ENCODE measurements at places on chromosomes 3 and 15.

GRCh38 chr3:125132815-125133214 lies 77.0 kb upstream of the HEG1 start:
- DNase-seq, result no peak

DNA sequence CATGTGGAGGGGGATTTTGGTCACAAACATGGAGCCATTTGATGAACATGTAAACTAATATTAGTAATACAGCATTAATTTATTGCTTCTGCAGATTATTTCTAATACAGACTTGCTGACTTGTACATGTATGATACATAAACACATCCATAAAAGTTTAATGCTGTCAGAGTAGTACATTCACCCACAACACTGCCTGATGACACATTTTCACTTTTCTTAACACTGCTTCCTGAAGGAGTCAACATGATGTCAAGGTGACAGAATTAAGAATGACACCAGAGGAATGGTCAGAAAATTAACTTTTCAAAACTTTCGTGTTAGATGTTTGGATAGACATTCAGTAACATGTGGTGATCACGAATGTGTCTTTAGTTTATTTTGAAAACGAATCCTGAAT lies 199.4 kb downstream of the SATB1 start:
- DNase-seq, result no peak

DNA sequence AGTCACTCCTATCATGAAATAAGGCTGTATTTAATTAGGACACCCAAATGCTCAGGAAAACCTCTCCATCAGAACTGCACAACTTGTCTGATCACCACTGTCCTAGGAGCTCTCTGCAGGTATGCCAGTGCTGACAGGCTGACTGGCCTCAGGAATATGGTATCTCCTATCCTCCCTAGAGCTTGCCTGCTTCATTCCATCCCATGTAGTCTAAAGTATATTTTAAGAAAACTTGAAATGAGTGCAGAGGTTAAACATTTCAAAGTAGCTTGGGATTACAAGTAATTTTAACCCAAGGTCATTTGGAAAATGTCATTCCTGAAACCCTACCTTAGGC lies 23.7 kb downstream of the FILIP1L start:
- DNase-seq, result no peak

GRCh38 chr3:146325170-146325569 lies 74.3 kb upstream of the PLSCR4 start:
- no peak for DNase-seq

DNA sequence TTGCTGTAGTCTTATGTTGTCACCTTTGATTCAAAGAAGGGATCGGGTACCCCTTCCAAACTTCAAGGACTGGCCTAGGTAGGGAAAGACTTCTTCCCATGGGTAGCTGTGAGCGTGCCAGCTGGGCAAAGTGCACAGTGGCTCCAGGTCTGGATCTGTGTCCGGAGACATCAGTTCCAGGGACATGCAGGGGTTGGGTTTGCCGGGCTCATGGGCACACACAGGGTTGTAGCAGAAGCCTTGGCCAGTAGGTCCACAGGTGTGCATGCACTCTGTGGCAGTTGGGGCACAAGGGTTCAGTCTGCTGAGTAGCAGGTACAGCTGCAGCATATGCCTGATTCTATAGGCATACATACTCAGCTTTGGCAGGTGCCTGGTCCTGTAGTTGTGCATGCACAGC lies 111.2 kb downstream of the EFHB start:
- DNase-seq, result no peak

- DNase-seq, result no peak
These were observed 123.1 kb downstream of the CHCHD6 start for GRCh38 chr3:126827121-126827520.

DNA sequence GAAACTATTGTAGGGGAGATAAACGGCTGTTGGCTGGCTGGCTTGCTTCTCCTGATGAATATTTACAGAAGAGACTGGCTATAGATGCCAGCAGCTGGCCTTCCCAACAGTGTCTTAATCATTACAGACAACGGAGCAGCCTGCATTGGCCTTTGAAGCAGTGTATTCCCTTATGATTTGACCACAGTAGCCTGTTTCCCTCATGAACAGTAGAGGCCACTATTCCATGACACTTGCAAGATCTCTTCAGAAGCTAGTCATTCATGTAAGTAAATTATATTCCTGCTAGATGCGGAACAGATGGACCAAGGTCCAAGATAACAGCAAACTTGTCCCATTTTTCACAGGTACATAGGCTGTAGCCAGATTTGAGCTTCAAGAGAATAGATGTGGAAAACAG lies 47.3 kb downstream of the TMCO5A start:
- no peak for DNase-seq

DNA sequence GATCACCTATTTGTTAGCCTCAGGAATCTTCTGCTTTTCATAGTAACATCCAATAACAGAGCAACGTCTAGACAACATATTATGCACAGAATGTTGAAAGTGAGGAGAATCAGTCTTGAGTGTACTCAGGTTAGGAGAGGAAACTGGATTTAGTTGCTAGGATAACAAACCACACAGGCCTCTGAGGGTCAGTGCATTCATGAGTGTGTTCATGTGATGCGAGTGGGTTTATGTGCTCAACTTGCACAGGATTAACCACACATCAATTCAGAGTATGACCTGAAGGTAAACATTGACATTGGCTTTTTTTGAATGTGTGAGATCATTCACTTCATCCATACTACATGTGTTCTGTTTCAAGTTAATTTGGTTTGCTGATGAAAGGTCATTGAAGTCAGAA lies 287.6 kb downstream of the DIPK2A start:
- DNase-seq, result no peak

DNA sequence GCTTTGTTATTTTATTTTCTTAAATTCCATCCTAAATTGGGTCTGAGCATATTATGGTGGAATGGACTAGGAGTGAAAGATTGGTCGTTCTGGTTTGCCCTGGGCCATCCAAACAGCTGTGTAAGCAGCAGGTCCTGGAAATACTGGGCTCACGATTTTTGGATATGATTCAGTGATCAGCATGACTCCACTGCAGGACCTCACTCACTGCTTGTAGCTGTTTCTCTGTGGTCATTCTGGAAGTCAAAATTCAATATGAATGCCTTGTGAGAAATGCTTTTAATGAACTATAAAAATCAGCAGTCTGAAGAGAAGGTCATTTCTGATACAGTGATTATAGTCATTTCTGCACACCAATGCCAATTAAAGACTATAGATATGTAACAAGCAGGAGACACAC lies 185.0 kb downstream of the RBMS3 start:
- no peak for DNase-seq

DNA sequence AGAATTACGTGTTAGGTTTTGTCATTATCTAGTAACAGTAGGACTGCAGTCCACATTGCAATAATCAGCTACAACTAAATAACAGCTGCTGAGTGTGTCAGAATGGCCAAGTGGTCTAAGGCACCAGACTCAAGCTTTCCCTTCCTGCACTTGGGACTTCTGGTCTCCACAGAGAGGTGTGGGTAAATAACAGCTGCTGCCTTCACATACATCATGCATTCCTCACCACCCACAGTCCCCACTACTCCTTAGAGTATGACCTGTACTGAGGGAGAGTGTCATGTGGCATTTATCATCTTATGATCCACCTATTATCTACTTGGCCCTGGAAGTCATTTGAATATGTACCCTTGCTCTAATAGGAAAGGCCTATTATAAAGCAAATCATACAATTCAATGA lies 22.2 kb upstream of the ZMAT3 start:
- no peak for DNase-seq

- no peak for DNase-seq
These were observed 197.3 kb upstream of the LINGO1 start for GRCh38 chr15:77830051-77830468.

- no peak for DNase-seq
These were observed 22.9 kb downstream of the RAB8B start for GRCh38 chr15:63212050-63213004.

GRCh38 chr3:50603261-50604109 lies 8.1 kb downstream of the CISH start:
- DNase-seq, result no peak

- no peak for DNase-seq
These were observed 270.8 kb downstream of the UACA start for GRCh38 chr15:70492240-70493177.

- DNase-seq, result no peak
These were observed 54.3 kb downstream of the OXNAD1 start for GRCh38 chr3:16319307-16319706.

- no peak for DNase-seq
These were observed 5.2 kb downstream of the OCA2 start for GRCh38 chr15:28093752-28094535.

- no peak for DNase-seq
These were observed 12.6 kb downstream of the TIPARP start for GRCh38 chr3:156687023-156687422.

All from HuH-7.5 (cell line).